Activated CD8-positive, alpha-beta T cell treated with anti-CD3 and anti-CD28 coated beads, Interleukin-2, amount 10 ng/mL, durations not matched to agents 7 days and 5 days (primary cell): ENCODE measurements at places on chromosomes 11 and 22. TPM values are rescaled to one million over a fixed set of nuclear protein-coding genes. Genes with fewer than 3 reads are reported as not detected.

Gene EIF3M
- 226 TPM for total RNA-seq

Gene LPXN
- total RNA-seq: 159 TPM

Gene HPX
- not detected for total RNA-seq

Gene OR10A2
- total RNA-seq: not detected

Gene PLAAT2
- total RNA-seq: 0.57 TPM

DNA sequence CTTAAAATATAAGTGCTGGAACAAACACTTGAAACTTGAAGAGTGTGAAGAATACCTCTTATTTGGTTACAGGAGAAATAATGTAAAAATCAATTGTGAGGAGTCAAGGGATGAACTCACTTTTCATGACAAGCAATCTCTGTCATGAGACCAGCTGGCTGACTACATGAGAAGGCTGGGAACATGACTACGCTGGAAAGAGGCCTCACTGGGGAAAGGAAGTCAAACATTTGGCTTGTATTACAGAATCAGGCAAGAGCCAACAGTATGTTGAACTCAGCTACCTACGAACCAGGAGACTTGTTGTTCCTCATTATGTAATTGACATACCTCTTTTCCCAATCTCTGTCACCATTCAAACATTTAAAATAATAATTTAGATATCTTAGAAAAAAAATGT, 14.4 kb downstream of the DCDC1 start:
- H3K4me3 ChIP-seq: no peak overlapping the region
- DNase-seq: no peak
- no peaks in the 10 kb centered on the region for H3K4me1 ChIP-seq
- H3K36me3 ChIP-seq: no peaks in the 10 kb centered on the region
- H3K27ac ChIP-seq: no peak overlapping the region
- H3K27me3 ChIP-seq: peaks cover 4% of the 10 kb centered on the region

DNA sequence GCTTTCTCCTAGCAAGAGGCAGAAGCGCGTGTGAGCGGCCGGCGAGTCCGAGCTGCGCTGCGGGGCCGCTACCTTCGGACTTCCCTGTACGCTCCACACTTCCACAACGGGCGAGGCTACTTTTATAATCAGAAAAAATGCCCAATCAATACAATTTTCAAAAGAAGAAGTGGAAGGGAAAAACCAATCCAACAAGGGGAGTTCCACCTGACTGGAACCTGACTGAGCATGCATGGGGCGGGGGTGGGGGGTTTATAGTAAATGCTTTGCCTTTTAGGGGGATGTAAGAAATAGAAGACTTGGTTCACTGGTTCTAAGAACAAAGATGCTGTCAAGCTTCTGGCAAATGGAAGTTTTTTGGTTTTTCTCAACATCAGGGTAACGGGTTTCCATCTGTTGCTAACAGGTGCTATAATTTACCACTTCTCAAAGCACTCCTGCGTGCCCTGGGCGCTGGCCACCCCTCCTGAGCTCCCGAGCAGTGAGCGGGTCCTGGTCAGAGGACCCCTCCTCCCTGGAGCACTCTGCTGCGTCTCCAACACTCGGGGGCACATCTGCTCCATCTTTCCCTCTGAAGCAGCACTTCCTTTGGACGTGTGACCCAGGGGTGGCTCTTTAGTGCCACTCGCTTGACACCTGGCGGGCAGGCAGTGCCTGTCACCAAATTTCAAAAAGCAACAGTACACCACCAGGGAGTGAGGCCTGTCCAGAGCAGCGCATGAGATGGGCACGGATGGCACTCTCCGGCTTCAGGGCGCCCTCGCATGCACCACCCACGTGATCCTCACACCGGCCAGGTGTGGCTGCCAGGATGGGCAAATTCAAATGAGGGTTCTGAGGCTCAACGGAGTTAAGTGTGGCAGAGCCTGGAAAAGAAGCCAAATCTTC, 21.6 kb upstream of the BID start:
- no peaks in the 10 kb centered on the region for H3K36me3 ChIP-seq
- H3K27ac ChIP-seq: peak overlapping the region; percentile 10
- no peaks in the 10 kb centered on the region for H3K27me3 ChIP-seq
- H3K4me3 ChIP-seq: no peak overlapping the region
- DNase-seq: no peak

DNA sequence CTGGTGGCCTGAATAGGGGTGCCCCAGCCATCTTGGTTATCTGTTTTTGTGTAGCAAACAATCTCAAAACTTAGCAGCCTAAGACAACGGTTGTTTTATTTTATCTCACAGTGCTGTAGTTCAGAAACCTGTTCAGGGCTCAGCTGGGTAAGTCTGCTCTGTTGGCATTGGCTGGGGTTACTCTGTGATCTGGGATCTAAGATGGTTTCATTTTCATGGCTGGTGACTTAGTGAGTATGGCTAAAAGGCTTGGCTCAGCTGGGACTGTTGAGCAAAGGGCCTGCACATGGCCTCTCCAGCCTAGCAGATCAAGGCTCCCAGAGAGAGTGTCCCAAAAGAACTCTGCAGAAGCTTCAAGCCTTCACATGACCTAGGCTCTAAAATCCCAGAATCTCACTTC, 60.8 kb upstream of the POU2AF1 start:
- DNase-seq: no peak
- H3K36me3 ChIP-seq: no peaks in the 10 kb centered on the region
- peaks cover 20% of the 10 kb centered on the region for H3K4me1 ChIP-seq
- peaks cover 2% of the 10 kb centered on the region for H3K27me3 ChIP-seq
- H3K27ac ChIP-seq: no peak overlapping the region
- no peak overlapping the region for H3K4me3 ChIP-seq

GRCh38 chr11:4495487-4495886, 13.0 kb downstream of the OR52K1 start:
- no peak overlapping the region for H3K4me3 ChIP-seq
- H3K4me1 ChIP-seq: no peaks in the 10 kb centered on the region
- peaks cover 2% of the 10 kb centered on the region for H3K36me3 ChIP-seq
- no peak overlapping the region for H3K27ac ChIP-seq
- peaks cover 22% of the 10 kb centered on the region for H3K27me3 ChIP-seq

- no peaks in the 10 kb centered on the region for H3K36me3 ChIP-seq
- peaks cover 2% of the 10 kb centered on the region for H3K4me1 ChIP-seq
- H3K4me3 ChIP-seq: no peak overlapping the region
- no peaks in the 10 kb centered on the region for H3K27me3 ChIP-seq
- no peak for DNase-seq
These were observed 96.9 kb downstream of the CSTPP1 start for GRCh38 chr11:47033439-47033838.

DNA sequence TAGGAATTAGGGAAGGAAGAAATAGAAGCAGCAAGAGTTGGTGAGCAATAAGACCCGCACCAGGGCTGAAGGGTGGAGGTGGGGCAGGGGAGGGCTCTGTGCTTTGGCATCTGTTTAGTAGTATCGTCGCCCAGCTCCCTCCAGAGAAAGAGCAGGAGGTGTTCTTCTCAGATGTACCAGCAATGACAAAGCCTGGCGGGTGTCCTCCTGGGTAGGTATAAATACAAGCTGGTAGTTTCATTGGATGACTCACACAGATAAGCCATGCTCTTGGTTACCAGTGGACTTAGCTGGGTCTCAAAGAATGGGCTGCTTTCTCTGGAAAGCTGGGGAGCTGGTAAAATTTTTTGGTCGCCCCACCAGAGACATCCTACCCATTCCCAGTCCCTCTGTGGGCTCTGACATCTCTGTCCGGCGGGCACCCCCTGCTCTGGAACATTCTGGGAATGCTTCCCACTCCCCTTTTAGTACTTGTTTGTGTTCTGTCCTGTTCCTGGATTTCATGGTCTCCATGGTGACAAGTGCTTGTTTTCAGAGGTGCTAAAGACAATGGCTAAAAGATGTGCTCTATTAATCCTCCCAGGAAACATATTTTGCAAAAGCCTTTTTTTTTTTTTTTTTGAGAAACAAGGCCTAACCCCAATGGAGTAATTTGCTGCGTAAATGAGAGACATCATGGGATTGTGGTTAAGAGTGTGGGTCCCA, 15.4 kb upstream of the TUBA8 start:
- H3K27ac ChIP-seq: no peak overlapping the region
- H3K36me3 ChIP-seq: peaks cover 41% of the 10 kb centered on the region
- H3K4me3 ChIP-seq: no peak overlapping the region

- no peak for DNase-seq
- no peak overlapping the region for H3K27ac ChIP-seq
- H3K4me1 ChIP-seq: no peaks in the 10 kb centered on the region
- no peaks in the 10 kb centered on the region for H3K27me3 ChIP-seq
- no peak overlapping the region for H3K4me3 ChIP-seq
- H3K36me3 ChIP-seq: no peaks in the 10 kb centered on the region
These were observed 75.4 kb downstream of the TRPC6 start for GRCh38 chr11:101508370-101508769.

GRCh38 chr11:122248939-122249338, 132.9 kb upstream of the BLID start:
- H3K27me3 ChIP-seq: no peaks in the 10 kb centered on the region
- H3K27ac ChIP-seq: no peak overlapping the region
- no peak for DNase-seq
- no peaks in the 10 kb centered on the region for H3K4me1 ChIP-seq

GRCh38 chr11:116772443-116773202, at the start of gene BUD13:
TSS of gene BUD13 (minus strand) at chr11:116772987. CDS start at chr11:116772964, 23 bp downstream.
- peak within 1 kb of the TSS; percentile 97 for H3K27ac ChIP-seq
- peak within 1 kb of the TSS; percentile 97 for H3K4me3 ChIP-seq
- no peaks in the 10 kb centered on the region for H3K27me3 ChIP-seq

GRCh38 chr11:69394234-69394868, 87.1 kb upstream of the LINC01488 start:
- H3K27ac ChIP-seq: no peak overlapping the region
- H3K4me3 ChIP-seq: no peak overlapping the region
- no peaks in the 10 kb centered on the region for H3K36me3 ChIP-seq
- H3K4me1 ChIP-seq: no peaks in the 10 kb centered on the region
- no peaks in the 10 kb centered on the region for H3K27me3 ChIP-seq
- no peak for DNase-seq

DNA sequence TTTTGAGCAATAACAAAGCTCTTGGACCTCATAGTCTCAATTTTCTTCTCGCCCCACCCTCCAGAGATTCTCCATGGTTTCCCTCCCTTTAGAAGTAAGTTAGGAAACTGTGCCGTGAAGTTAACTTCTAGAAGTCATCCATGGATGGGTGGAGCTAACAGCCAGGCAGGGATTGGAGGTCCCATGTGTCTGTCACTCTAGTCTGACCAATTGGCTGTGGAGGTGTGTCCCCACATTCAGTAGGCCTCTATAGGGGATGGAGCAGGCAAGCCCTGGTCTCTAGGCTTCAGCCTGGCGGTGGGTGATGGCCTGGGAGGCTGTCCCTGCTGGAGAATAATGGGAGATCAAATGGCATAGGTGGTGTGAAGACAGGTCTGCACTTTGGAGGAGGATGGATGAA, 50.7 kb downstream of the TP53I11 start:
- peaks cover 2% of the 10 kb centered on the region for H3K27me3 ChIP-seq
- H3K4me1 ChIP-seq: no peaks in the 10 kb centered on the region
- H3K36me3 ChIP-seq: no peaks in the 10 kb centered on the region

GRCh38 chr11:57144075-57144474, 37.7 kb upstream of the LRRC55 start:
- H3K4me3 ChIP-seq: no peak overlapping the region
- H3K4me1 ChIP-seq: no peaks in the 10 kb centered on the region
- H3K27ac ChIP-seq: no peak overlapping the region

DNA sequence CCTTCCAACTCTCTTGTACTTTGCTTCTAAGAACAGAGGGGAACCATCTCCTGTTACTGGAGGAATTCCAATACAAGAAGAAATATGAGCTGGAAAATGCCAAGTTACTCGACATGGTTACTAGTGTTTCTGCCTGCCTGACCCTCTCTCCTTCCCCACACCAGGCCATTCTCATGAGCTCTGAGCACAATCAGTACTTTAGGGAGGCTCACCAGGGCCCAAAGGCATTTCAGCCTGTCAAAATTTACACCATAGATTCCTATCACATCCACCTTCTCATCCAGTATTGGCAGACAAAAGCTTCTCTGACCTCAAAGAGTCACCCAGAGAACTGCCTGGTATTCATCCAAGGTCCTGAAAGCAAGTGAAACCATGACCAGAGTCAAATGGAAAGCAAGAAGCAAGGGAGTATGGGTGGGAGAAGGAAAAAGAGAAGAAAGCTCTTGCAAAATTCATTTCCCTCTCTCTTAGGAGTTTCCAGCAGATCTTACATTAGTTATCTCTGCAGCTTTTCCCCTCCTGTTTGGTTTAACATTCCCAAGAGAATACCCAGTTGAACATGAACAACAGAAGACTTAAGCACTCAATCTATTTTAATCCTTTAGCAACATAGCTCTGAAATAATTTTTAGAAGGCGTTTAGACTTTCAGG, 58.7 kb upstream of the NCAM1 start:
- DNase-seq: no peak
- H3K27ac ChIP-seq: no peak overlapping the region
- H3K4me1 ChIP-seq: no peaks in the 10 kb centered on the region
- H3K36me3 ChIP-seq: no peaks in the 10 kb centered on the region

- H3K27me3 ChIP-seq: no peaks in the 10 kb centered on the region
- no peak overlapping the region for H3K27ac ChIP-seq
- no peak for DNase-seq
- H3K4me3 ChIP-seq: no peak overlapping the region
These were observed 273.8 kb upstream of the ZC3H12C start for GRCh38 chr11:109819410-109819809.

DNA sequence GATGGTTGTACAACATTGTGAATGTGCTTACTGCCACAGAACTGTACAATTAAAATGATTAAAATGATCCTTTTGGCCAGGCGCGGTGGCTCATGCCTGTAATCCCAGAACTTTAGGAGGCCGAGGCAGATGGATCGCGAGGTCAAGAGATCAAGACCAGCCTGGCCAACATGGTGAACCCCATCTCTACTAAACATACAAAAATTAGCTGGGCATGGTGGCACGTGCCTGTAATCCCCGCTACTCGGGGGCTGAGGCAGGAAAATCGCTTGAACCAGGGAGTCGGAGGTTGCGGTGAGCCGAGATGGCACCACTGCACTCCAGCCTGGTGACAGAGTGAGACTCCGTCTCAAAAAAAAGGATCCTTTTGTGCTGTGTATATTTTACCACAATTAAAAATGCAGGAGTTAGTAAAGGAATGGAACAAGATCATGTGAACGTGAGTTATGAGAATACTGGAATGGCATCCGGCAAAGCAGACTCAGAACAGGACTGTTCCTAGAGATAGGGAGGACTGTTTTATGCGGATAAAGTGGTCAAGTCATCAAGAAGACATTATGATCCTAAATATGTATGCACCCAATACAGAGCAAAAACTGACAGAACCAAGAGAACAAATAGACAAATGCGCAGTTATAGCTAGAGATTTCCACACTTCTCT, 58.0 kb upstream of the CLDN5 start:
- H3K4me1 ChIP-seq: peaks cover 36% of the 10 kb centered on the region
- no peaks in the 10 kb centered on the region for H3K27me3 ChIP-seq
- H3K4me3 ChIP-seq: no peak overlapping the region

DNA sequence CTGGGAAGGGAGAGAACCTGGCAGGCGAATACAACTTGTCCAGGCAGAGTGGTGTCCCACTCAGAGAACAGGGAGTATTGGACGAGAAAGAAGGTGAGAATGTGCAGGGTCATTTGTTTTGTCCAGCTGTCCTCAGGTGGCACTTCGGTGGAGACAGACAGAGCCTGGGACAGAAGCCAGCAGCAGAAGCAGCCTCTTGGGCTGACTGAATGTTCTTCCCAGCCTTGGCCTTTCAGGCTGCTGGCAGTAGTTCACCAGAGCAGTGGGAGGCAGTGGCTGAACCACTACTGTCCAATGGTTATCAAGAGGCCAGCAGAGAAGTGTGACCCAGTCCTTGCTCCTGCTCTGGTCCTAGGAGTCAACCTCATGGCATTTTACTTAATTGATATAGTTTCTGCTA, 331.1 kb upstream of the NARS2 start:
- peaks cover 4% of the 10 kb centered on the region for H3K27me3 ChIP-seq
- no peaks in the 10 kb centered on the region for H3K36me3 ChIP-seq
- no peak overlapping the region for H3K4me3 ChIP-seq
- no peaks in the 10 kb centered on the region for H3K4me1 ChIP-seq
- H3K27ac ChIP-seq: no peak overlapping the region
